ENCODE measurements at places on chromosomes 12 and 14.

DNA sequence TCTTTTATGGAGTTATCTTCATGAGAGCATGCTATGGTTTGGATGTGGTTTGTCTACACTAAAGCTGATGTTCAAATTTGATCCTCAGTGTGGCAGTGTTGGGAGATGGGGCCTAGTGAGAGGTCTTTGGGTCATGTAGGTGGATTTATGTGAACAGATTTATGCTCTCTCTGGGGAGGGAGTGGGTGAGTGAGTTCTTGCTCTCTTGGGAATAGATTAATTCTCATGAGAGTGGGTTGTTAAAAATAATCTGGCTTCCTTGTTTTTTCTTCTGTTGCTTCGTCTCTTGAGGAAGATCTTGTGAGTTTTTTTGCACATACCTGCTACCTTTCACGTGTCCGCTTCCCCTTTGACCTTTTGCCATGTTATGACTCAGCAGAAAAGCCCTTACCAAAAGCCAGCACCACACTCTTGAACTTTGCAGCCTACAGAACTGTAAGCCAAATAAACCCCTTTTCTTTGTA is 20.5 kb downstream of the DERA start:
- no peak for DNase-seq

GRCh38 chr14:22008766-22009165 is 335.1 kb upstream of the OR4E1 start:
- no peak for DNase-seq

DNA sequence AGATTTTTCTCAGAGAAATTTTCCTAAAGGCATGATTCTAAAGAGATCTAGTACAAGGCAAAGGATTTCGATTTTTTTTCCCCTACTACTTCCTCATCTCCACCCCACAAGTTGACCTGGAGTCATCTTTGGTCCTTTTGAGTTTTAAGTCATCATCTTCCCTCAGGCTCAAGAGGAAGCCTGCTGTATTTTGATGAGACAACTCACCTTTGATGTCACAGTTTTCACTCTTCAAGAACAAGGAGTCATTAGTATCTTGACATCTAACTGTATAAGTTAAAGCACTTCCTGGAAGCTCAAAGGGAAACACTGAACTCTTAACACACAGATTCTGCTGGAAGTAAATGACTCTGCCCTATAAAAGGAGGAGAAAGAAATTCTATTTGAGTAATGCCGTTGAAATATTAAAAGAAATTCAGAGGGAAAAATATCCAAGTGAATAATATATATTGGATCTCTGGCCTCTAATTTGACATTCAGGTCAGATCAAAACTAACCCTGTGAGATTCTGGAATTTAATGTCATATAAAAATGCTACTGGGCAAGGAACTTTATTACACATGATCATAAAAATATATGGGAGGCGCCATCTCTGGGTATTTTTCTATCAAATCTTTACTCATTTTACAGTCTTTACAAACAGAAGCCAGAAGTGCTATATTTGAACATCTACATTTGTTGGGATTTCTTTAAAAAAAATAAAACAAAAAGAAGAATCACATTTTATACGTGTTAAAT is 435.0 kb downstream of the NRXN3 start:
- no peak for DNase-seq

- DNase-seq, result no peak
These were observed 6.2 kb upstream of the DCAF11 start for GRCh38 chr14:24108336-24108874.

DNA sequence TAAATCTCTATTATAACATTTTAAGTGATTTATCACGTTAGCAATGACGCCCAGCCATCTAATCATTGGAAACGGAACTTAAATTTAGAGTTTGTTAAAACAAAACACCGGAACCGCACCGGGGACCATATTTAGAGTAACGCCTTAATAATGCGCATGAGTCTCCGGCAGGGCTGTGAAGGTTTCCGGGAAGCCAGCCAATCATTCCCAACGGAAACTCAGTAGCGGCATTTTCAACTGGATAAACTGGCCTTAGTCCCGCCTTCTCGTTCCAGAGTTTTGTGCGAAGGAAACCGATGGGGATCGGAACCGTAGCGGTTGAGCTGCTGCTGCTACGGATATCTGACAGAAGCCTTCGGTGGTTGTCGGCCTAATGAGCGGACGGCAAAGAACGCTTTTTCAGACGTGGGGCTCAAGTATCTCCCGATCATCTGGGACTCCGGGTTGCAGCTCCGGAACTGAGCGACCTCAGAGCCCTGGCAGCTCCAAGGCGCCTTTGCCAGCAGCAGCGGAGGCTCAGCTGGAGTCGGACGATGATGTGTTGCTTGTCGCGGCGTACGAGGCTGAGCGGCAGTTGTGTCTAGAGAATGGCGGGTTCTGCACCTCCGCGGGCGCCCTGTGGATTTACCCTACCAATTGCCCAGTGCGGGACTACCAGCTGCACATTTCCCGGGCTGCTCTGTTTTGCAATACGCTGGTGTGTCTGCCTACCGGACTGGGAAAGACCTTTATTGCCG is at the start of gene FANCM:
Gene FANCM, plus strand, starts transcription at position 272 of the 737 bp plus-strand sequence. Its CDS starts 102 bp downstream, at position 374.
- DNase-seq, result peak; percentile 97

GRCh38 chr12:54740882-54741281 is 92.7 kb upstream of the DCD start:
- no peak for DNase-seq

- no peak for DNase-seq
These were observed 47.6 kb downstream of the TMEM30B start for GRCh38 chr14:61233436-61233956.

GRCh38 chr12:108630481-108631207 is 3.0 kb downstream of the SELPLG start:
- no peak for DNase-seq

DNA sequence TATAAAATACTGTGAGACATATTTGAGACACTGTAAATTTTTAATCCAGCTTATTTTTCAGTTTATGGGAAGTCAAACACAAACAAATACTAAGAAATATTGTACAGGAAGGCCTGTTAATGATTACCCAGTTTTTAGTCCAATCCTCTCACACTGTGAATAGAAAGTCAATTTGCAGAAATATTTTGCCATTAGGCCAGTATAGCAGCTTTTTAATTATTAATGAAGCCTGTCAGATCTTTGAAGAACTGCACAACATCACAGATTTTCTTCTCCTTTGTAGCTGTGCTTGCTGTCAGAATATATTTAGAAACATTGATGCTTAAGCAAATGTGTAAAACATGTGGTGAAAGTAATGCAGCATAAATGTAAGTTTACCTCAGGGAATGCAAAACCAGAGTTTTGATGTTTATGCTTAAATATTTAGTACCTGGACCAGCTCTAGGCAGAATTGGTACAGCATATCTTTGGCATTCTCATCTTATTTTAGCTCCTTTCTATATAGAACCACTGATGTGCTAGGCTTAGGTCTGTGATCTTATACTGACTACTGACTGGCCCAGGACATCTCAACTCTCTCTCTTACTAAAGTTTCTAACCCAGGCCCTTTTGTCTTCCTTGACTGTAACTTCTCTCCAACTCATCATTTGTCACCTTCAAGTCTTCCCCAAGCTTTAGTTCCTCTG is 230.8 kb upstream of the NAV3 start:
- no peak for DNase-seq

DNA sequence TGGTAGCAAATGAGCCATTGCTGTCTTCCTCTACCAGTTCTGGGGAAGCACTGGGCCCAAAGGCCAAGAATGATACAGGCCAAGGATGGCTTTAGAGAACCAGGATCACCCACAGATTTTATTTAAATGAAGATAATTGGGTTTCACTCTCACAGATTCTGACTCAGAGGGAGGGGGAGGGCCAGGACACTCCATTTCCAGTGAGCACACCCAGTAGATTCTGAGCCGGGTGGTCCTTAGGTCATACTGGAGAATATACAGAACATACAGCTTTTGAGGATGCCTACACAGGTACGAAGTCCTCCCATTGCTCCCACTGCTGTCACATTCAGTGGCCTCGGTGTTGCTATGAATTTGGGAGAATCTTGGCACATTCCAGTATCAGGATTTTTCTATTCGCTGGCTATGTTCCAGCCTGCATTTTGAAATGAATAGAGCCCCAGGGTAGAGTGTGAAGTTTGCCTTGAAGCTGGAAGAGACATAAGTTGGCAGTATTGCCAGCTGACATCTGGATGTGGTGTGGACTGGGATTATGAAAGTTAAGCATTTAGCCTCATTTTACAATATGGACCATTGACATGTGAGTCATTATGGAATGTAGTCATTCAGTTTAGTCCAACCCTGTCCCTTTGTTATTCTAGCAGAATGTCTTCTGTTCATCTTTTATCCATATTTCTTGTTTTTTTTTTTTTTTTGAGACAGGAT is 45.8 kb upstream of the POC1B start:
- no peak for DNase-seq

- no peak for DNase-seq
These were observed 35.4 kb downstream of the SRRM4 start for GRCh38 chr12:119016715-119017114.

- no peak for DNase-seq
These were observed 17.3 kb downstream of the SLC15A5 start for GRCh38 chr12:16260206-16260605.

DNA sequence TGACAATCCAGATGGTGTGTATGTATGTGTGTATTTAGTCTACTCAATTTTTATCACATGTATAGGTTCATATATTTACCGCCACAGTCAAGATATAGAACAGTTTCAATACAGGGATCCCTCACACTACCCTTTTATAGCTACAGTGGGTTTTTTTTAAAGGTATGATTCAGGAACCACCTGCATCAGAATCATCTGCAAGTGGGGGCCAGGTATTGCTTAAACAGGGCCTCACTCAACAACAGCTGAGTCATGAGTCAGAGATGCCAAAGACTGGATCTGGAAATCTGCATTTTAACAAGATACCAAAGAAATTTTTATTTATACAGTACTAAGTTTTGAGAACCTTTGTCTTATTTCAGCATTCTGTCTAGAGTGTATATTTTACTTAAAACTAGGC is 117.6 kb downstream of the SLC35F4 start:
- DNase-seq, result no peak

DNA sequence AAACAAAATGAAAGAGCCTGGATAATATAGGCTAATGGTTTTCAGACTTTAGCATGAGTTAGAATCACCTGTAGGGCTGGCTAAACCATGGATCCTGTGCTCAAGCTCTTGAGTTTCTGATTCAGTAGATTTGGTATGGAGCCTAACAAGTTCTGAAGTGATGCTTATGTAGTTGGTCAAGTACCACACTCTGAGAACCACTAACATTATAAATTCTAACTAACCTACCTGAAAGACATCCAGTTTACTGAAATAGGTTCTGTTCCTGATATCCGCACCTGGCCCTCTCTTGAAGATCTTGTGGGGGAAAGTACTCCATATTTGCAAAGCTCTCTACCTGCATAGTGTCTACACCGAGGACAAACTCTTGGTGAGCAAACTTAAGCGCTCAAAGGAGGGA is 59.4 kb upstream of the VSX2 start:
- no peak for DNase-seq

DNA sequence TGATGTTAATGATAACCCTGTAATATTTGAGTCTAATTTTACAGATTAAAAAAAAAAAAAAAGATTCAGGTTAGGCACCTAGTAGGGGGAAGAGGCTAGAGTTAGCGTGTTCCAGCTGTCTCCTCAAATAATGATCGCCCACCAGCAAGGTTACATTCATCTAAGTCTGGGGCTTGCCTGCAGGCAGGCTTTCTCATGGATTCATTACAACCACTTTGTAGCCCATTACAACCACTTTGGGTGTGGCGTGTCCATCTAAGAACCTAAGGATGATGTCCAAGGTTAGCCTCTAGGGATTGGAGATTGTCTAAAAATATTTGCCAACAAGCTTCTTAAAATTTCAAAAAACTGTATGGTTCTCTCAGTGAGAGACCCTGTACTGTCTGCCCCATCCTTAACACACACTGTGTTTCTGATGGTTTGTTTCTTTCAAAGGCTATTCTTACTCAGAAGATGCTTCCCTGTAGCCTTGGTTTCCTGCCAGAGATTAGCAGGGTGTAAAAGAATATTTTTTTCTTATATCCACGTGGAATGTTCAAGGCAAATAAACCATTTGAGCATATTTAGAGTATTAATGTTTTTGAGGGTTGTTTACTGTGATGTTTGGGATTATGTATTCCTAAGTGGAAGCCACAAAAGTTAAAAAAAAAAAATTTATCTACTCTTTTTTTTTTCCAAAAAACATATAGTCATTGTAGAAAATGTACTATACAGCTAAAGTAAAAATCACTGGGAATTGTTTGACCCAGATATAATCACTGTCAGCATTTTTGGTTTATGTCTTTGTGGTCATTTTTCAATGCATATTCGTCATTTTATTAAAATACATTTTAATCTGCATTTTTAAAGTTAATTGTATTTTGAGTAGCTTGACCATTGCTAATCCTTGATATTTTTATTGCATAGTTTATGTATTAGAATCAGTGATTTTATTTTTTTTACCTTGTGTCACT is 1.7 kb downstream of the DYNC1H1 start:
- no peak for DNase-seq

DNA sequence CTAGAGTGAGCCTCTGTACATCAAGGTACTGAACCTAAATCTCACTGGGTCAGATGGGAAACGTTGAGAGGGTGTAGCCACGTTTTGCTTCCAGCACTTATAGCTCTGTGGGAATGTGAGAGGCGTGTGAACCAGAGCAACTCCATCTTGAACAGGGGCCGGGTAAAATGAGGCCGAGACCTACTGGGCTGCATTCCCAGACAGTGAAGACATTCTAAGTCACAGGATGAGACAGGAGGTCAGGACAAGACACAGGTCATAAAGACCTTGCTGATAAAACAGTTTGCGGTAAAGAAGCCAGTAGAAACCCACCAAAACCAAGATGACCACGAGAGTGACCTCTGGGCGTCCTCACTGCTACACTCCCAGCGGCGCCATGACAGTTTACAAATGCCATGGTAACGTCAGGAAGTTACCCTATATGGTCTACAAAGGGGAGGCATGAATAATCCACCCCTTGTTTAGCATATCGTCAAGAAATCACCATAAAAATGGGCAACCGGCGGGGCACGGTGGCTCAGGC is 63.4 kb upstream of the NCOR2 start:
- DNase-seq, result no peak

- no peak for DNase-seq
These were observed 122.4 kb upstream of the VASH1 start for GRCh38 chr14:76638841-76639240.

DNA sequence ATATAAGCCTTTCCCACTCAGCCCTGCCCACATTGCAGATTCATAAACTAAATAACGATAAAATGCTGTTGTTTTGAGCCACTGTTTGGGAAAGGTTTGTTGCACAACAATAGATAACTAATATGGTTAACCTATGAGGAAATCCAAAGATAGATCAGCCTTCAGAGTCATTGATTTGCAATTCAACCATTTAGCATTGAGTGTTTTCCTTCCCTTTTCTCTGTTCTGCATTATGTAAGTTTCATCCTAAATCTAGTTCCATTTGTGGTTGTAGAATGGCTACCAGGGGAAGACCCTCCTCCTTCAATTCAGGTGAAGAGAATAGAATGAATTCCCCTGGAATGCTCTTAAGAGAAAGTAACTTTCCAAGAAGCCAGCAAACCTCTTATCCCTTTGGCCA is 19.6 kb downstream of the TC2N start:
- DNase-seq, result no peak

DNA sequence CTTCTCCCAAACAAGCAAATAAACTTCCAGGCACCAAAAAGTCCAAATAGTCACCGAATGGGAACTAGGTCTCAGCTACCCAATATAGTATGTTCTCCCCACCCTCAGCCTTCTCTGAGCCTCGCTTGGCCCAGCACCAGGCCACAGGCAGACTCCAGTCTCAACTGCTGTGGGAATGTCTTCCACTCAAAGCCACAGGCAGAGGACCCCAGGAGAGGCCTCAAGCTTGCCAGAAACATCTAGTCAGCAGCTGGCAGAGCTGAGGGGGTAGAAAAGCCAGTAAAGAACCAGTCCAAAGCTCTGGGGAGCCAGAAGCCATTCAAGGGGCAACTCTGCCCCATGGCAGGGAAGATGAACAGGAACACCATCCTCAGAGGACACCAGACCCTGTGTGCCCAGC is 41.8 kb downstream of the FMNL3 start:
- no peak for DNase-seq
